Right atrium auricular region (tissue), 2 donors: ENCODE measurements at places on chromosomes 6 and 20.

DNA sequence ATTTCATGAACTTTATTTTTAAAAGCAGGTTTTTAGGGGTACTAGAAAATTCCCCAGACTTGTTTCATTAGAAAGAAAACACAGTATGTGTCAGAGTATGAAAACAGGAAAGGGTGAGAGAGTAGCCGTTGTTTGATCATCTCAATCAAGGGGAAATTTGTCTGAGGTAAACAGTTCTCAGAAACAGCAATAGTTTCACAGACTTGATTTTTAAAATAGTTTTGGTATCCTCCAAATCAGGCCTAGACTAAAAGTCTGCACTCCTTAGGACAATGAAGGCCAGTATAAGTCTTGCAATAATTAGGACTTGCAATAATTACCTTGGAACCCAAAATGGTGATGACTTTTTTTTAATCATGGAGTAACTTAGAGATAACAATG is 176.6 kb upstream of the TAB2 start:
- DNase-seq: no peak

- DNase-seq: no peak
These were observed 289.2 kb downstream of the CD83 start for GRCh38 chr6:14406614-14407331.

DNA sequence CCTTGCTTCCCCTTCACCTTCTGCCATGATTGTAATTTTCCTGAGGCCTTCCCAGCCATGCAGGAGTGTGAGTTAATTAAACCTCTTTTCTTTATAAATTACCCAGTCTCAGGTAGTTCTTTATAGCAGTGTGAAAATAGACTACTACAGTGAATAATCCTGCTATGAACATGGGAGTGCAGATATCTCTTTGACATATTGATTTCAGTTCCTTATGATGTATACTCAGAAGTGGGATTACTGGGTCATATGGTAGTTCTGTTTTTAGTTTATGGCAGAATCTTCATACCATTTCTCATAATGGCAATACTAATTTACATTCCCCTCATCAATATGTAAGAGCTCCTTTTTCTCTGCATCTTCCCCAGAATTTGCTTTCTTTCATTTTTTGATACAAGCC is 26.0 kb downstream of the PACRG start:
- no peak for DNase-seq

- no peak for DNase-seq
These were observed 401.5 kb upstream of the JARID2 start for GRCh38 chr6:14844411-14844810.

DNA sequence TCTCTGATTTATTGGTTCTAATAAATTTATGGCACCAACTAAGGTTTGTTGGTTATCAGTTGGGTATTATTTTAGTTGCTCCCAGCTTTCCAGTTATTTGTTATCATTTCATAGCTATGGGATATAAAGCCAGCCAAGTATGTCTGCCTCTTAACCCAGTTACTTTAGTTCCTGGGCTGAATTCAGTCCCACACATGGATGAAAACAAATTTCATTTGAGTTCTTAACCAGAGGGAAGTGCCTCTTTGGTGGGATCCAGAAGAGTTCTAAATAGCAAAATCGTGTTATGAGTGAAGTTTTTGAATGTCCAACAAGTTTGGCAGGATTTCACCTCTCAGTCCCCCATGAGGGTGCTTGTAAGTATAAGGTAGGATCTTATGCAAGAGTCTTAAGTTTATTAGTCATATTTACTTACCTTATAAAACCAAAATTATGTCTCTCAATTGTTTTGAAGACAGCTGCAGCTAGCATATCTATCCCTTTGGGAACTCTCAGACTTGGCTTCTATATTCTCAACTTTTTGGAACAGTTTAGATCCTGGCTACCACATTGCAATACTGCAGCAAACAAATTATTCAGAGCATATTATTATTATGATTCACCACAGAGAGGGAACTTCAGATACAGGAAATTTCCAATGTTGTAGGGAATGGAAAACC is 683.6 kb downstream of the BCKDHB start:
- no peak for DNase-seq
